ENCODE measurements at places on chromosomes 3 and 15.

DNA sequence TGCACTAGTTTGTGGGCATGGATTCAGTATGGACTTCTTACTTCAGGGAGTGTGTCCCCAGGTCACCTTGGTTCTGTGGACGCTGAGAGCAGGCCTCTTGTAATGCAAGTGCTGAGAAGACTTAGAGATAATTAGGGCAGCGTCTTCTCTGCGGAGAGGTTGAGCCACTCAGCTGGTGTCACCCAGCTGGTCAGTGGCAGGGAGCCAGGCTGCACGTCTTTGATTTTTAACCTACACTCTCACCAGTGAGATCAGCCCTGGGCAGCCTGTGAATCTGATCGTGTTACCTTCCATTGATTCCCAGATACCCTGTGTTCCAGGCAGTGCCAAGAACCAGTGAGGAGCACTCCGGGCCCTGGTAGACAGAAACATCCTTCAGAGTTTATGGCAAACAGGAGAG is 92.6 kb downstream of the SLCO3A1 start:
- no peak for DNase-seq

DNA sequence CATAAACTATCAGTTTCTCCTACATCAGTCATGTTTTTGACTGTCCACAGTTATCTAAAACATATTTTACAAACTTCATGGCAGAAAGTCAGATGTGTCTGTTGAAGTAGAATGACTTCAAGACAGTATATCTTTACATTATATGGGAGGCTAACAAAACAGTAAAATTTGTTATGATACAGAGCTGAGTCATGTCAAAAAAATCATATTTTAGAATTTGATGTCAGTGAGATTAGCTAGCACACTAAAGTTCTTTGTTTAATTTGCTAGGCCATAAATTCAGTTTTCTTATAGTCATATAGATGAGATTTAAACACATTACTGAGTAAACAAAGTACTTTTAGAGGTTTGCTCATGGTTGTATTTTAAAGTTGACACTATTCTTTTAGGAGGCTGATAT is 80.3 kb upstream of the IGSF10 start:
- no peak for DNase-seq

DNA sequence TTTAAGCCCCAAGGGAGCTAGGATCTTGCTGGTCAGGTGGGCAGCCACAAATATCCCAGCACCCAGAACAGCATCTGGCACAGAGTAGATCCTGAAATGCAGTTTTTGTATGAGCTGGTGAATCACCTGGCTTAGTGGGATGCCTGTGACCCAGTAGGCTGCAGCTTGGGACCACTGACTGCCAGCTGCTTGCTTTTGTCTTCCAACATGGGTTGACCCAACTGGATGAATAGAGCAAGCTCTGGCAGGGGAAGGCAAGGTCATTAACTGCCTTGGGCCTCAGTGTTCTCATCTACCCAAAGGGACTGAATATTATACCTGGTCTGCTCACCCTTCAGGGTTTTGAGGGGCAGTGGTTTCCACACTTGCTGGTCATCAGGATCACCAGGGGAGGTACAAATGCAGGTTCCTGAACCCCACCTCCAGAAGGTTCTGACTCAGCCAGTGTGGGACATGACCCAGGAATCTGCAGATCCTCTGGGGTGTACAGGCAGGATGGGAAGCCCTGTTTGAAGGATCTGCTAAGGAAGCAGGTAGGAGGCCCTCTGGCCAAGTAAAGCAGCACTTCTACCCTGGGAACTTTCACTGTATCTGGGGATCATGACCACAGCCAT is 55.4 kb downstream of the ITGA11 start:
- no peak for DNase-seq

DNA sequence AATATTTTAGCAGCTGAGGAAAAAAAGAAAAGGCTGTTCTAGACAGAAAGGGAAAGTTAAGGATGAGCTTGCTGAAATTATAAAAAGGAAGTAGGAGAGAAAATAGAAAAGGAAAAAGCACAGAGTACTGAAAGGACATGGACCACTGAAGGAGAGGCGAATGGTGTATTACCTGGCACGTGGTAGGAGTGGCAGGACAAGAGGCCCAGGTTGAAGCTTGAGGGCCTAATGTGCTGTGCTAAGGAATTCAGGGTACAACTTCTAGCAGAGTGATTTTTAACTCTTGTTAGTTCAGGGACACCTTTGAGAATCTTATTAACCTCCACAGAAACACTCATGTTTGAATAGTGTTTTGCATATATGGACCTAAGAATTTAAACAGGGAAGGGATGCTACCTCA is 60.0 kb upstream of the CRTC3 start:
- no peak for DNase-seq

DNA sequence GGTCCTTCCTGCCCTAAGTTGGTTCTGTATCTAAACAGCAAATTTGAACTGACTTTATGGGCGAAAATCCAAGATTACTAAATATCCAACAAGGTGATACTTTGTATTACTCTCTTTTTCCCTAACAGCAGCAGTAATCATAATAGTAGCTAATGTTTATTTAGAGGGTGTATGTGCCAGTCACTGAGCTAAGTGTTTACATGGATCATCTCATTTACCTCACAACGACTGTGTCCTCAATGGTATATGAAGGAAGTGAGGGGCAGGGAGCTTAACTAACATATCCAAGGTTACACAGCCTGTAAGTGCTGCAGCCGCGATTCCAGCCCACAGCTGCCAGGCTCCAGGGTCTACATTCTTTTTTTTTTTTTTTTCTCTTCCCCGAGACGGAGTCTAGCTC is 10.3 kb upstream of the LRRC34 start:
- DNase-seq = no peak

- DNase-seq = no peak
Measured at GRCh38 chr3:124763644-124764358, 33.5 kb downstream of the UMPS start.

Measured in femur (tissue), 1 donor.